ENCODE measurements at places on chromosomes 11 and 22.

- DNase-seq: no peak
Observed at GRCh38 chr11:62757846-62758788, 3.3 kb upstream of the POLR2G start.

- DNase-seq: no peak
Observed at GRCh38 chr11:130571947-130572584, 123.6 kb downstream of the ADAMTS15 start.

- DNase-seq: no peak
Observed at GRCh38 chr11:15750535-15751308, 605.6 kb downstream of the SOX6 start.

GRCh38 chr11:10076458-10077141, 217.4 kb downstream of the SBF2 start:
- DNase-seq: peak; percentile 0

DNA sequence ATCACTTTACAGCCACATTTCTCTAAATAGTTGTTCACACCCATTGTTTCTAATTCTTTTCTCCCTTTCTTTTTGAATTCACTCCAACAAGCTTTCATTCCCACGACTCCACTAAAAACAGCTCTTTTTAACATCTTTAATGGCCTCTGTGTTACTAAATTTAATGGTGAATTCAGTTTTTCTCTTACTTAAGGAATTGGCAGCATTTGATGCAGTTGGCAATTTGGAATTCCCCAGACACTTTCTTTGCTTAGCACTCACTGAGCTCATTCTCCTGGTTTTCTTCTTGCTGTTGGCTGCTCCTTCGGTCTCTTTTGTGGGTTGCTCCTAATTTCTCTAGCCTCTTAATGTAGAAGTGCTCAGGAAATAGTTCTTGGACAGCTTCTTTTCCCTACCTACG, 40.5 kb upstream of the OR9Q1 start:
- DNase-seq: no peak

- no peak for DNase-seq
Observed at GRCh38 chr11:111213256-111213655, 32.3 kb upstream of the POU2AF2 start.

DNA sequence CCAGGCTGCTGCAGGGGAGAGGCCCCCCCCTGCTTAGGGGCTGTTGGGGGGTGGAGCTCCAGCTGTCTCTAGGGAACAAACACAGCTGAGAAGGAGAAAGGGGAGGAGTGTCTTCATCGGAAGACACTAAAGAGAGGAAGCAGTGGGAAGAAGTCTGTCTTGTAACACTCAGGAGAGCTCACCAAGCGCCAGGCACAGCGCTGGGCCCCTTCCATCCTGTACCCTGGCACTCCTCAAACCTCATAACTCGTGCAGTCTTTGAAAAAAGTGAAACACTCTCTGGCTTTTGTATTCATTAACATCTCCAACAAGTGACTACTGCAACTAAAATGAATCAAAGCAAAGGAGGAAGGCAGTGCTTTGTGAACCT, 67.4 kb upstream of the PRDM11 start:
- no peak for DNase-seq

Data from SHP77 treated with DMSO at 0.1 percent for 48 hours (cell line).